ENCODE measurements at places on chromosomes 12 and 14.

DNA sequence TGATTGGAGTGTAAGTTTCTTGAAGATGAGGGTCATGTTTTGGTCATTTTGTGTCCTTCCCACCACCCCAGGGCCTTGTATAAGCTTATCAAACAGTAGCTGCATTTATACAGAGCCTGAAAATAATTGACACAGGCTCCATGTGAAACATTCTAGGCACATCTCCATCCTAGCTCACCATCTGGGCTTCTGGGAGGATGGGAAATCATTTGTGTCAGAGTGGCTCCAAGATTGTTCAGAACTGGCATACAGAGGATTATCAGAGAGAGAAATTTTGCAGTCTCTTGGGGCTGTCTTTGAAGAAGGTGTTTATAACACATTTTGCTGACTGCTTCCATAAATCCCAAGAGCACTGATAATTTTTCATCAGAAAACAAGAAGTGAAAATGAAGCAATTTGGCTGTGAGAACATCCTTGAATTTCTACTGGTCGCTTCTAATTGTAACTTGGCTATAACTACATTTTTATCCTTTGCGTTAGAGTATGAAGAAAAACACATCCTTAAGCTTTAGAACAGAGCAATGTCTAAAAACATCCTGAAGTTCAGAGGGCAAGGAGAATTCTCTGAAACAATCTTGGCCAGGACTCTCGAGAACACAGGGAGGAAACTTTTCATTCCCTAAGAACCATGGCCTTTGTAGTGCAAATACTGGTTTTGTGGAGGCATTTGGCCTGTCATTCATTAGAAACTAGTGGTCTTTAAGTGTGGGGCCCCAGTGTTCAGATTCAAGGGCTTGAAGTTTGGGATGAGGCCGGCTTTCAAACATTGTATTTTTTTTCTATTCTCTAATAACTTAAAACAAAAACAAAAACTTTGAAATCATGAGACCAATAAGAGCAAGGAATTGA is 151.1 kb downstream of the DACT1 start:
- no peak for DNase-seq

- no peak for DNase-seq
These were observed 29.8 kb upstream of the AP4S1 start for GRCh38 chr14:30995689-30996088.

GRCh38 chr12:5498076-5498475 is 66.2 kb downstream of the NTF3 start:
- DNase-seq = no peak

DNA sequence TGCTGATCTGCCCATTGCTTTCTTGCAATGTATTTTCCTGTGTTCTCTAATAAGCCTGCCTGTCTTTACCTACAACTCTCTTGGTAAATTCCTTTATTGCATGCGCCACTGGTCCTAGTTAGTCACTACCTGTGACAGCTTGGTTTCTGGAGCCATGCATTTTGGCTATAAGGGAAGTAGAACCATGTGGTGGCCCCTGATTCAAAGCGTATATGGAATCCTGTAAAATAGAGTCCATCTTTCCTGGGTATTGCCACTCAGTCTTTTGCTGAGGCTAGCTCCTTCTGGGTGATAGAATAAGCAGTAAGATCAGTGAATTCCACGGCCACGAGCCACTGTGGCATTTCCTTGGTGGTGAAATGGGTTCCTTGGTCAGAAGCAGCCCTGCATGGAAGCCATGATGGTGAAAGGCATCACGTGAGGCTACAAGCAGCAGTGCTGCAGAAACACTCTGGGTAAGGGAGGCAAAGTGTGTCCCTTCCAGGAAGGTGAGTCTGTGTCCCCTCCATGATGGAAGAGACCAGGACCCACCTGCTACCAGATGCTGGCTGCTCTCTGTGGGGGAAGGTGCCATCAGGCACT is 19.6 kb downstream of the TNFAIP2 start:
- no peak for DNase-seq

- no peak for DNase-seq
These were observed 3.2 kb downstream of the KRT85 start for GRCh38 chr12:52364061-52364460.

GRCh38 chr12:113826805-113827538 is 139.2 kb downstream of the RBM19 start:
- no peak for DNase-seq

- DNase-seq = no peak
These were observed 284.3 kb upstream of the SYT1 start for GRCh38 chr12:78580296-78580695.

DNA sequence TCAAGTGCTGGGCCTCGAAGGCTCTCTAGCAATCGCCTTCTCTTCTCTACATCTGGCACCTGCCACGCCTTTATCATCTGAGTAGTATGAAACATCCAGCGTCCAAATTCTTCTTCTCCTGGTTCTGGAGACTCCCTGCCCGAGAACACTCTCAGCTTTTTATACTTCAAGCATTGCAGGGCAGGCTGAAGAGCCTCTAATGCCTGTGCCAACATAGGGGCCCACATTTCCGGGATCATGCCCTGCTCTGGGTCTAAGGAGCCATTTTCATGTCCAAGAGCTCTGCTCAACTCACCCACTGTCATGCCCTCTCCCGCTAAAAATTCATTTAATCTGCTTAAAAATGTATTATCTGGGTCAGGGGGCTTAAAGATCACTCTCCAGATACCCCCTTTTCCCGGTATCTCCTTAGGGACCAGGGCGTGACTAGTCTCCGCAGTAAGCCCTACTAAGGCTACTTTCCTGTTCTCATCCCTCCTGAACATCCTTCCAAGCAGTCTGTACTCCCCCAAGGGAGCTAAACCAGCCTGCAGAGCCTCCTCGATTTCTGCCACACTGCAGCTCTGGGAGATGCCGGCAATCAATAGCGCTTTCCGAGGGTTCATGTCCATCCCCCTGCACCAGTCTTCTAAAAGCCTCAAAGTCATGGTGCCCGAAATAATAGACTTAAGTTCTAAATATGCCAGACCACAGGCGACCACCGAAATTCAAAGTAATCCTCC is 940 bp downstream of the MOAP1 start:
- no peak for DNase-seq

DNA sequence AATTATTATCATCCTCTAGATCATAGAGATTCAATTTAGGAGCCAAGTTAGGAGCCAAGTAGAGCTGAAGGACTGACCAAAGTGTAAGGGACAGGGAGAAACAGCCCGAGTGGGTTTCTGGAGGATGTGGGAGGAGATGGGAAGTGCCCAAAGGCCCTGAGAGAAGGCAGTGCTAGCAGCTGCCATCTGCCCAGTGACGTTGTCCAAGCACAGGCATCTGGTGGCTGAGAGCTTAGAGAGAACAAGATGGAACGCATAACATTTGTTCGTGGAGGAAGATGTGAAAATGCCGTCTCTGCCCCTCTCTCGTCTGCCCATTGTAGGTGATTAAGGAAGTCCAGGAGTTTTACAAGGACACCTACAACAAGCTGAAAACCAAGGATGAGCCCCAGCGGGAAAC is 34.7 kb downstream of the CD9 start:
- DNase-seq = no peak

DNA sequence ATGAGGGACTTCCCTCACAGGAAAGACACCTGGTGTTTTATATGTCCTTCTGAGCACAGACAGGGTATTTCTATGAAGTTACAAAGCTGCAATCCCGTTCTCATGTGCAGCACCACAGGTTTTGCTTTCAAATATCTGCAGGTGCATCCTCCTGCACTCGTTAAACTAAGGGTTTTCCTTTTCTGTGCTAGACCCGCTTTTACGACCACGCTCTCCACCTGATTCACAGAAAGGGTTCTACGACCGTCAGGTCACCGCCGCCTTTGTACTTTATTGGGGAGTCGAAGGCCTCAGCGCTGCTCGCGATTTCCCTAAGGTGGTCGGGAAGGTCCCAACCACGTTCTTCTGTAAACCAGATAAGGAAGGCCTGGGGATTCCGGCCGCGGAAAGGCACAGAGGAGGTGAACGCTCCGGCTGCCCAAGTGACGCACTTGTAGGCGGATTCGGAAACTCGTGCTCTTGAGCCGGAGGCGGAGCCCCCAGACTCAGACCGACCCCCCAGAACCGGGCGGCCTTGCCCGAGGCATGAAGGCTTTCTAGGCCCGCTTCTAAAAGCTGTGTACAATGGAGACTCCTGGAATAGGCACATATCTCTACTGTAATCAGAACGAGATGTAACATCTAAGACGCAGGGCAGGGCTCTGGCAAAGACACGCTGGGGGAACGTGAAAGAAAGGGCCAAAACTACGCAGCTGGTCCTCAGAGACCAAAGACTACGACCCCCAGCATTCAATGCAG is 995 bp upstream of the HSP90B1 start:
- DNase-seq = peak; percentile 69

DNA sequence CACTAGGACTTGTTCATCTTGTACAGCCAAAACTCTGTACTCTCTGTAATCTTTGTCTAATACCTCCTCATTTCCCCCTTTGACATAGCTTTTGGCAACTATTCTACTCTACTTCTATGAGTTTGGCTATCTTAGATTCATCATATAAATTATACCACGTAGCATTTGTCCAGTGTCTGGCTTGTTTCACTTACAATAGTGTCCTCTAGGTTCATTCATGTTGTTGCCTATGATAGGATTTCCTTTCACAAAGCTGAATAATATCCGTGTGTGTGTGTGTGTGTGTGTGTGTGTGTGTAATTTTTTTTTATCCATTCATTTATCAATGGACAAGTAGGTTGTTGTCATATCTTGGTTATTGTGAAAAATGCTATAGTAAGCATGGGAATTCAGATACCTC is 209.5 kb downstream of the KCNC2 start:
- DNase-seq = no peak

DNA sequence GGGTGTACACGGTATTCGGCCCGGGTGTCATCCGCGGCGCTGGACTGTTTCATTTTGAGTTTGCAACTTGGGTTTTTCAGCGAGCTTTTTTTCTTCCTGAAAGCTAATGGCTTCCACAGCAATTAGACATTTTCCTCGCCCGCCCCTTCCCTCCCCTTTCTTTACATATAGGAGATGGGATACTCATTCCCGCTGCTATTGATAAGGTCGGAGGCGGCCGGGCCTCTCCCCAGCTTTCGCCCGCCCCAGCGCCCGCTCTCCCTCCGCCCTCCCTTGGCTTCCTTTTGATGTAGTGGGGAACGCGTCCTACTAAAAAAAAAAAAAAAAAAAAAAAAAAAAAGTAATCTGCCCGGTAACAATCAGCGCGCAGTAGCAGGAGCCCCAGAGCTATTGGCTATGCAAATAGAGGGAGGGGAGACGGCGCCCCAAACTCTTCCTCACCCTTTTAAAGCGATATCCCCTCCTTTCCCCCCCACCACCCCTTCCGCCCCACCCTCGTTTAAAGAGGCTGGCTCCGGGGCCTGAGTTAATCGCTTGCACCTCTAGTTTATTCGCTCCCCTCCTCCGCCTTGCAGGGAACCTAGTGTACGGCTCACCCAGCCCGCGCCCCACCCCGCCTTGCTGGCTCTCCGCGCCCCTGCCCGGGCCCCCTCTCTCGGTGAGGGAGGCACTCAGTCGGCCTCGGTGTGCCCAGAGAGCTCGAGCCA is 1.7 kb upstream of the CCND2 start:
- DNase-seq = no peak

DNA sequence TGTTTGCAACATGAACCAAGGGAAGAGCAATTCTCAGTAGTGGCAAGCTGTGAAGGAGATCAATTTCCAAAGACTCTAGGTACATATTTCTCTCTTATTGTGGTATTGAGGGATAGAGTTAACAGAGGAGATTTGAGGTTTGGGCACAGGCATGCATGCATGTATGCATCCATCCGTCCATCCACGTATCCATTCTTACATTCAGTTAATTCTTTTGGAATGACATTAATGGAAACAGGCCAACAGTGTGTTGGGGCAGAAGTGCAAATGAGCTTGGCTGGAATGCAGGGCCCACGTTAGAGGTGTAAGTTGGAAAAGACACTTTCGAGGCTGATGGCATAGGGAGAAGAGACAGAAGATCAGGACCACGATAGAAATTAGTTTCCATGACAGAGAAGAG is 216.9 kb upstream of the PELI2 start:
- DNase-seq = no peak

- DNase-seq = no peak
These were observed at the start of gene RIN3 for GRCh38 chr14:92513204-92513965. TSS of gene RIN3 (plus strand) at chr14:92513781. CDS start at chr14:92513933, 152 bp downstream.

- DNase-seq = no peak
These were observed 138.1 kb upstream of the CPM start for GRCh38 chr12:69071091-69071370.

DNA sequence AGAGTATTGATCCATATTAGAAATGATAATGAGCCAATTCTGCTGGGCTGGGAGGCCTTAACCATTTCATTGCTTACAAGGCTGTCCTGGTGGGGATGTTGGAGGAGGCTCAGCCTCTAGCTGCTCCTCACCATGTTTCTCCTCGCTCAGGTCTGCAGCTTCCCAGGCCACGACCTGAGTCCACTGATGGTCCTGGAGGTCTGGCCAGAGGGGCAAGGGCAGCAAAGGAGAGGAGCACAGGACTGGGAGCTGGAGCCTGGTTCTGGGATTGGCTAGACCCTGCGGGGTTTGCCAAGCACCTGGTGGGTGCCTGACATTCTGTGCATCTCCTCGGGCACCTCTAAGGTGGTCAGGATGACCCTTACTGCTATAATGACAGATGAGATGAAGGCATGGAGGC is 92.6 kb downstream of the KIF26A start:
- no peak for DNase-seq

DNA sequence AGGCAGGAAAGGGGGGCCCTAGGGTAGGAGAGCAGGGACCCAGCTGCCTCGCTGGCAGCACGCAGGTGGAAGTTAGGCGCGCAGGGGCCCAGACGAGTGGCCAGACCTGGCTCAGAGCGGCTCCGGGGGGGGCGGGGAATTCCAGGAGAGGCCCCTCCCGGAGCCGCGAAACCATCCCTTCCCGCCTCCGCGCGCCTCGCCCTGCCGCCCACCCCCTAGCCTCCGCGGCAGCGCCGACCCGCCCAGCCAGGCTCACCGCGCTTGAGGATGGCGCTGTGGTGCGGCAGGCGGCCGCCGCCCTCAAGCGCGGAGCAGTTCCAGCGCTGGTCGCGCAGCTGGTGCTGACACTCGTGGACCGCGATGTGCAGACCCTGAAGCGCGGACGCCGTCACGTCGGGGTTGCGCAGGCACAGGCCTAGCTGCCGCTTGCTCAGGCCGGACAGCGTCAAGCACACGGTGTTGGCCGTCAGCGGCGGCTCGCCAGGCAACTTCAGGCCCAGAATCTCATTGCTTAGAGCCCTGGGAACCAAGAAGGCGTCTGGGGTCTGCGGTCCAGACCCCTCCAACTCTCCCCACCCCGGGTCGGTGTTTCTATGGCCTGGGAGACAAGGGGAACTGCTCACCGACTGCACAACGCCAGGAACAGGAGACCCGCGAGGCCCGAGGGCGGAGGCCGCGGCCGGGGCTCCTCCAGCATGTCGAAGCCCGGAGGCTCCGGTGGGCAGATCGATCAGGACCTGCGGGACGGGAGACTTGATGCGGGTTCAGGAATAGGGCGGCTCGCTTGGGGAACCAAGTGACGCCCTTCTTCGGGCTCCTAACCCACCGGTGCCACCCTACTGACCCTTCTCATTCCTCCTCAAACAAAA is 1.5 kb downstream of the WNT10B start:
- no peak for DNase-seq

DNA sequence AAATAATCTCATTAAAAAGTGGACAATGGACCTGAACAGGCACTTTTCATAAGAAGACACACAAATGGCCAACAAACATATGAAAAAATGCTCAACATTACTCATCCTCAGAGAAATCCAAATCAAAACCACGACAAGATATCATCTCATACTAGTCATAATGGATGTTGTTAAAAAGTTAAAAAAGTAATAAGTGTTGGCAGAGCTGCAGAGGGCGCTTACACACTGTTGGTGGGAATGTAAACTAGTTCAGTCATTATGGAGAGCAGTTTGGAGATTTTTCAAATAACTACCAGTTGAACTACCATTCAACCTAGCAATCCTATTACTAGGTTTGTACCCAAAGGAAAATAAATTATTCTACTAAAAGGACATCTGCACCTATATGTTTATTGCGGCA is 47.2 kb downstream of the FOXG1 start:
- no peak for DNase-seq

GRCh38 chr14:20676072-20676471 is 8.3 kb upstream of the RNASE4 start:
- no peak for DNase-seq

All from retinal pigment epithelial cell (primary cell).